Anterior cingulate cortex (tissue), 58 donors: ENCODE measurements at places on chromosomes 4 and X.

- DNase-seq, result no peak
Measured at GRCh38 chr4:163165217-163166017, 1.3 kb downstream of the NAF1 start.

DNA sequence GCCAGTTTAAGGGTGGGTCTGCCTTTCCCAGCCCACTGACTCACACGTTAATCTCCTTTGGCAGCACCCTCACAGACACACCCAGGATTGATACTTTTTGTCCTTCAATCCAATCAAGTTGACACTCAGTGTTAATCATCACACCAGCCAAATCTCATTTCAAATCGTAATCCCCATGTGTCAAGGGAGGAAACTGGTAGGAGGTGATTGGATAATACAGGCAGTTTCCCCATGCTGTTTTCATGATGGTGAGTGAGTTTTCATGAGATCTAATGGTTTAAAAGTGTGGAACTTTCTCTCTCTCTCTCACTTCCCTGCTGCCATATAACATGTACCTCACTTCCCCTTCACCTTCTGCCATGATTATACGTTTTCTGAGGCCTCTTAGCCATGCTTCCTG is 647.2 kb upstream of the FRG1 start:
- DNase-seq, result no peak

DNA sequence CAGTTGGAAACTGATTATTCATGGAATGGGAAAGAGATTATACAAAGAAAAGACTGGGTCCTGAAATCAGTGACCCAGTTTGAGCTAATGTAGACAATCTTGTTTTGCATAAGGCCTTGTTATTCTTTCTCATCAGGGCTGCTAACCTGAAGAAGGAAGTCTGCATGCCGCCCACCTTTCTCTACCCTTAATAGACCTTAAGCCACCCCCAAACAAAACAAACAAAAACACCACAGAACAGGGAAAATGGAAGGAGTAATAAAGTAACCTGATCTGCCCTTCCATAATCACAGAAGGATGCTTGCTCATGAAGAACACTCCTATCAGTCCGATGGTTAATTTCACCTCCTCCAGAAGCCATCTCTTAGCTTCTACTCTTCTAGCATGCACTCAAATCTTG is 288.1 kb downstream of the FRMPD4 start:
- DNase-seq, result no peak

- no peak for DNase-seq
Measured at GRCh38 chr4:41681054-41681453, 67.5 kb downstream of the PHOX2B start.

- no peak for DNase-seq
Measured at GRCh38 chr4:95248720-95249425, 299.9 kb downstream of the UNC5C start.

- no peak for DNase-seq
Measured at GRCh38 chr4:17719106-17719505, 62.3 kb downstream of the FAM184B start.

DNA sequence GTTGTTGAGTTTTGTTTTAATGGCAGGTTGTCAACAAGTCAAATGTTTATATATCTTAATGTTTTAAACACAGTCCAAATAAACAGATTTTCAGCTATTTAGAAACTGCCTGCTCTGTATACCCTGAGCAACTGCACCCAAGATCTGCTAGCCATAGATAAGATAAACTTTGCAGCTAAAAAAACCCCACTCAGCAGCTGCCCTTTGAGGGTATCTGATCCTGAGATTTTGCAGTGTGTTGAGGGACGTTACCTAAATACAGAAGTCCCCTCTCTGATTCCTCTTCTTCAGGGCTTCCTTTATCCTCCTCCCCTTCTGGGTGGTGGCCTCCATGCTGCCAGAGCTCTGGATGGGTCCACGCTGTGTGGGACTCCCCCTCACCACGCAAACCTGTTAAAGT is 11.0 kb upstream of the FGG start:
- no peak for DNase-seq

DNA sequence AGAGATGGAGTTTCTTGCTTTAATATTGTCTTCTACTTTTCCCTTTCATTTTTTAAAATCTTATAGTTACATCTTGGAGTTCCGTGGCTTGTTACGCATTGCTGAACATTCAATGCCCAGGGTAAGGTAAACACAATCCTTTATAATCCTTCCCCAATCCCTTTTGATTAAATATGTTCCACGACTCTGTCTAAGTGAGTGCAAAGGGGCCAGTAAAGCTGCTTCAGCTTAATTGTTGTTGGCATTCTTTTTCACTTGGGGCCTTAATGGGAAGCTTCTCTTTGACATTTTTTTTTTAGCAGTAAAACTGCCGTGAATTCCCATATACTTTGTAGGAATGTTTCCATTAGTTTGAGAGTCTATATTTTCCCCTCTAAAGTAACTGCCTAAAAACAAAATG is 1028.1 kb downstream of the C4orf33 start:
- no peak for DNase-seq

DNA sequence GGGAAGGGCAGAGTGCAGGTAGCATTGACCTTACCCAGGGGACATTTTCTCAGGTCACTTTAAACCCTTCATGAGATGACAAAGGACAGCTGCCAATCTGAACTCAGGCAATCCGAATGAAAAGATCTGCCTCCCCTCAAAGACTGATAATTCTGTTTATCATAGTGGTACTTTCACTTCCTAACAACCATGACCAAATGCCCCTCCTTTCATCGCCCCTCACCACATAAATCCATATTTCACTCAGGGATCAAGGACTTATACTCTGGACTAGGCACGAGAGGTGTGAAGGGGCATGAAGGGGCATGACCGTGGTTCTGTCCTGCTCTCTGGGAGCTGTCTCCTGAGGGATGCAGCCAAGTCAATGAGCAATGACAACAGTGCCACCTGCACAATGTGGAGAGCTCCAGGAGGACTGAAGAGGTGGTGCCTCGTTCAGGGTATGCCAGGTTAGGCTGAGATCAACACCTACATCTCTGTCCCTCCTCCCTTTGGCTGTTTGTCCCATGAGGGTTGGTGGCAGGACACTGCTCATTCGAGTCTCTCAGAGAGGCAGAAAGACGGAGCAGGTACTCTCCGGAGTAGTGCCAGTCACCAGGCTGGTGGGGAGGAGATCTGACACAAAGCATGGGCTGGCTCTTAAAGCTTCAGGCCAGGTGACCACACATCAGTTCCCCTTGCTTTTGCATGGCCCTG is 12.5 kb downstream of the HS3ST1 start:
- DNase-seq, result no peak

GRCh38 chrX:97429101-97429500 is 545.4 kb downstream of the RPA4 start:
- no peak for DNase-seq

GRCh38 chr4:74237425-74237966 is 70.8 kb upstream of the EPGN start:
- no peak for DNase-seq

GRCh38 chrX:2314831-2315365 is 185.9 kb downstream of the DHRSX start:
- no peak for DNase-seq

- DNase-seq, result no peak
Measured at GRCh38 chrX:38870361-38870895, 69.2 kb downstream of the MID1IP1 start.

DNA sequence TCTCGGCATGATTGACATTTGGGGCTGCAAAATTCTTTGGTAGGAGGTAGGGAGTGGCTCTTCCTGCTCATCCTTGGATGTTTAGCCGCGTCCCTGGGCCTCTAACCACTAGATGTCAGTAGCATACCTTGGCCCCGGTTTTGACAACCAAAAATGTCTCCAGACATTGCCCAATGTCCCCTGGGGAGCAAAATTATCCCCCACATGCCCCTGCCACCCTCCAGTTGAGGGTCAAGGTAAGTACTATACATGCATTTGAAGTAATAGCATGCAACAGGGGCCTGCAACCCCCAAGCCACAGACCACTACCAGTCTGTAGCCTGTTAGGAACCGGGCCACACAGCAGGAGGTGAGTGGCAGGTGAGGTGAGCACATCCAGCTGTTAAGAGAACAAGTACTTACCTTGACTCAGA is 17.6 kb upstream of the KIAA1210 start:
- no peak for DNase-seq

GRCh38 chr4:6589444-6589843 is 14.5 kb downstream of the MAN2B2 start:
- DNase-seq, result no peak

DNA sequence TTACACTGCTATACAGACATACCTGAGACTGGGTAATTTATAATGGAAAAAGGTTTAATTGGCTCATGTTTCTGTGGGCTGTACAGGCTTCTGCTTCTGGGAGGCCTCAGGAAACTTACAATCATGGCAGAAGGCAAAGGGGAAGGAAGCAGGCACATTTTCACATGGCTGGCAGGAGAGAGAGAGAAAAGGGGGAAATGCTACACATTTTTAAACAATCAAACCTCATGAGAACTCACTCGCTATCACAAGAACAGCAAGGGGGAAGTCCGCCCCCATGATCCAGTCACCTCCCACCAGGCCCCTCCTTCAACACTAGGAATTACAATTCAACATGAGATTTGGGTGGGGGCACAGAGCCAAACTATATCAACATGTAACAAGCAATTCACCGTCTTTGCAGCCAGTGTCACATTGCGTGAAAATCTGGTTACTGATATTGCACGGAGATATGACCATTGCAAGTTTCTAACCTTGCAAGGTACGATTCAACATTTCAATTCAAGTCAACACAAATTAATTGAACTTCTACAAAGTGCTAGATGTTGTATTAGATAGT is 61.7 kb upstream of the RELL1 start:
- DNase-seq, result no peak

GRCh38 chrX:16646366-16647138 is 3.4 kb upstream of the S100G start:
- no peak for DNase-seq

- DNase-seq, result no peak
Measured at GRCh38 chr4:151409470-151410313, 716 bp downstream of the FHIP1A start.

- DNase-seq, result no peak
Measured at GRCh38 chrX:118980761-118981160, 6.3 kb downstream of the LONRF3 start.

- DNase-seq, result no peak
Measured at GRCh38 chr4:141375855-141376254, 155.2 kb downstream of the ZNF330 start.

- DNase-seq, result no peak
Measured at GRCh38 chr4:168558599-168558998, 61.7 kb downstream of the PALLD start.

- no peak for DNase-seq
Measured at GRCh38 chr4:6229671-6230501, 29.5 kb upstream of the JAKMIP1 start.

- DNase-seq, result no peak
Measured at GRCh38 chrX:40871385-40872082, 136.2 kb upstream of the MED14 start.

GRCh38 chr4:183601381-183601780 is 57.6 kb downstream of the RWDD4 start:
- DNase-seq, result no peak

DNA sequence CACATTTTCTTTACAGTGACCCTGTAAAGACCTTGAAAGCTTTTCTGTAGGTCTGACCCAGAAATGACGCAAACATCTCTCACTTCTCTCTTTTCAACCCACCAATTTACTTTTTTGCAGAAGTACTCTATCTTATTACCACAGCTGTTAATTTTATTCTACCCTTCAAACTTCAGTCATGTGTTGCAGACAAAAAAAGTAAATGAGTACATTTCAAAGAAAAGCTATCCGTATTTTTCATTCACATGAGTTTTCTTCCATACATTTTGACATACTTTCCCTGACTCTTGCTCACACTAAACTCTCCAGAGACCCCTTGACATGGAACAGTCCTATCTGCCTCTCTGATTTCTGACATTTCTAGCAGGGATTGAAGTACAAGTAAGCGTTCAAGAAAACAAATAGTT is 51.7 kb downstream of the SLC7A11 start:
- no peak for DNase-seq

DNA sequence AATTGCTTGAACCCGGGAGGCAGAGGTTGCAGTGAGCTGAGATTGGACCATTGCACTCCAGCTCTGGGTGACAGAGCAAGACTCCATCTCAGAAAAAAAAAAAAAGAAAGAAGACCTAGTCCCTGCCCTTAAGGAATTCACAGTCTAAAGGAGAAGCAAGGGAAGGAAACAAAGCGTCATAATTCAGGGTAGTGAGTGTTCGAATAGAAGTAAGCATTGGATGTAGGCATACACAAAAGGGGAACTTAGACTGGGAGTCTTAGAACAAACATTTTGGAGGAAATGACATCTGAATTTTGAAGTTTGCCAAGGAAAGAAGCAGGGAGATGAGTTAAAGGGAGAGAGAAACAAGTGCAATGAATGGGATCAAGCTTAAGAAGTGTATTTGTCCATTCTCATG is 32.4 kb downstream of the PPM1K start:
- no peak for DNase-seq

DNA sequence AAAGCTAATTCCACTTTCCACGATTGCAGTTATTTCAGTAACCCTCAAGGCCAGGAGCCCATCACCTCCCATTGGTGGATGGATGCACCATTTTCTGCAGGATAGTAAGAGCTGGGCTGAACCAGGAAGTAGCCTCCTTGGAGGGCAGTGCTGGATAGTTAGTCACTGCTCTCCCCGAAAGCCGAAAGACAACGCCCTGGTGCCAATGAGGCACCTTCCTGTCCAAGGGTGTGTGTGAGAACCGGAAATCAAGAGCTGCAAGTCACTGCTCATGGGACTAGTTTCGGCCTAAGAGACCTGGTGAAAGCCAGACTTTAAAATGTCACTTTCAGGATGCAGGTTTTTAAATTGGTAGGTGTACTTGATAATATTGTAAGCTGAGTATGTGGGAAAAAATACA is 203.8 kb upstream of the HS3ST1 start:
- no peak for DNase-seq

- DNase-seq, result no peak
Measured at GRCh38 chrX:68696267-68696990, 49.0 kb downstream of the STARD8 start.

GRCh38 chrX:18151157-18151556 is 69.5 kb downstream of the BEND2 start:
- DNase-seq, result no peak

- no peak for DNase-seq
Measured at GRCh38 chr4:139768366-139768765, 102.7 kb downstream of the MGST2 start.

GRCh38 chr4:101418055-101418454 is 70.7 kb upstream of the PPP3CA start:
- DNase-seq, result no peak

- DNase-seq, result peak; percentile 25
Measured at GRCh38 chr4:8228319-8229250, 29.5 kb downstream of the SH3TC1 start.

GRCh38 chr4:3707423-3708102 is 58.6 kb upstream of the ADRA2C start:
- no peak for DNase-seq
